Esophagus squamous epithelium (tissue), 5 donors: ENCODE measurements at places on chromosomes 4 and X. TPM values are rescaled to one million over a fixed set of nuclear protein-coding genes. Genes with fewer than 3 reads are reported as not detected.

GRCh38 chr4:133096972-133097371, 52.1 kb upstream of the PCDH10 start:
- no peak for DNase-seq

Gene YIPF7
- not detected for total RNA-seq

DNA sequence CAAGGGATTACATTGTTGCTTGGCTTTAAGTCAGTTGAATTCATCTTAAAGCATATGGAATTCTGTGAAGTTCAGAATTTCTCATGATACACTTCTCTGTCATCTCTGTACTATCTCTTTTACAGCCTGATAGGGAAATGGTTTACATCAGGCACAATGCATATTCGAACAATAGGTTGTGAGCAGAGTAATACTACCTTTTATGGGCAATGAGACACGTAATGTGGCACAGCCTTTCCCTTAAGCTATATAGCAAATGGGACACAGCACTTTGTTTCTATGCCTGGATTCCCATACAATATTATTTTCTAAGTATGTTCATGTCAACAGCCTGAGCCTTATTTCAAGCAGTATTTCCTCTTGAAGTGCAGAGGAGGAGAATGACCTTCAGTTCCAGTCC, 58.4 kb downstream of the SYNPO2 start:
- DNase-seq = no peak

DNA sequence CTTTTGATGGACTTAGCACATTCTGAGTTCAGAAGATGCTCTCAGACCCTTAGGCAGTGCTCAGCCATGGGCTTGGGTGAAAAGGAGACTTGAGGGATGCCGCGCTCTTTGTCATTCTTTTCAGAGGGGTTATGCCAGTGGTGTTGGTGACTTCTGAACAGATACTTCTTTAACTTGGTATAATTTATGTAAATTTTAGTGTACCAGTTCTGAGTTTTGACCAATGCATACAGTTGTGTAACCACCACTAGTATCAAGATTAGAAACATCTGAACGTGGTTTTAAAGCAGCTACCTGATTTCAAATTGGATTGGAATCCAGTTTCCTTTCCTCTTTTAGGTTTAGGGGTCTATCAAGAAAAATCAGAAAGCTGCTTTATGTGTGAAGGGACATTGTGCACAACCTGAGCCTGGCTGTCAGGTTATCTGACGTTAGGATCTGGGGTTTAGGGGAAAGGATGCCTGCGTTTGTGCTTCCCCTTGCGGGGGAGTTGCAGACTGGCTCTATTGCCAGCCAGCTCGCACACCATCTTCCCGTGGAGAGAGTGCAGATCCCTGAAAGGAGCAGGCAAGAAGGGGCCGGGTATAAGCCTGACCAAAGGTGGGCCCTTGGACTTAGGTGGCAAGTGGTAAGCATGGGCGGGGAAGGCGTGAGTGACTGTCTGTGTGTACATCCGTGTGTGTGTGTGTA, 19.0 kb downstream of the SMS start:
- no peak for DNase-seq

GRCh38 chr4:127249066-127249766, 383.5 kb upstream of the INTU start:
- no peak for DNase-seq

GRCh38 chr4:71261633-71262121, 77.1 kb upstream of the SLC4A4 start:
- no peak for DNase-seq

- DNase-seq = no peak
These were observed 10.5 kb upstream of the ENPP6 start for GRCh38 chr4:184228056-184228705.

GRCh38 chr4:135185256-135185655, 983.7 kb upstream of the PABPC4L start:
- DNase-seq = no peak

DNA sequence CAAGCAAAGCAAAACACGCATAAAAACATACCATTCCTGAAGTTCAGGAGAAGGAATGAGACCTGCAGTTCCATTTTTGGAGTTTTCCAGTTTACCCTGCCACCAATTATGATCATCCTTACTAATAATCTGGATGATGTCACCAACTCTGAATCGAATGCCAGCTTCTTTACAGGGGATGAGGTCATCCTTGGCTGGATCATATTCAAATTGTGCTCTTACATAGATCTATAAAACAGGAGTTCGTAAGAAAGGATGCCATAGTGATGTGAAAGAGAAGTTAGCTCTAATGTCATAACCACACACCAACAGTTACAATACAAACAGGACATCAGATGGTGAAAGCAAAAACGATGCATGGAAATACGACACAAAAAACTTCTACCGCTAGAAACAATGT, 106.5 kb downstream of the NYX start:
- no peak for DNase-seq

Gene INTU
- total RNA-seq = 11.4 TPM

DNA sequence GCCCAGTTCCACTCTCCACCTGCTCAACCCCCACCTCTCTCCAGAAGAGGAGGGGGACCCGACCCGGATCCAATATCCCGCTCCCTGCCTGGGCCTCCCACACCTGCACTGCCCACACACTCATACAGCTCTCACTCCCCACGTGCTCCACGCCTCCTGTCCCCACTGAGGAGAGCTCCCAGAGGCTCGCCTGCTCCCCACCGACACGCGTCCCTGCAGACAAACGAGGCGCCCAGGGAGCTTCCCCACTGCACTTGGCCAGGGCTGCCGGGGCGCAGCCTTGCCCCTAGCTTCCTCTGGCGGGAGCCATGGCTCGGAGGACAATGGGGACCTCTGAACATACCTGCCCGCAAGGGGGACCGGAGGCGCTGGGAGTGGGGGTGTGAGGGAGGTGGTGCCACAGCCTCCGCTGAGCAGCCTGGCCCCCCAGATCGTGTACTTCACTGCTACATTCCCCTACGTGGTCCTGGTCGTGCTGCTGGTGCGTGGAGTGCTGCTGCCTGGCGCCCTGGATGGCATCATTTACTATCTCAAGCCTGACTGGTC, 5.0 kb downstream of the SLC6A8 start:
- no peak for DNase-seq

DNA sequence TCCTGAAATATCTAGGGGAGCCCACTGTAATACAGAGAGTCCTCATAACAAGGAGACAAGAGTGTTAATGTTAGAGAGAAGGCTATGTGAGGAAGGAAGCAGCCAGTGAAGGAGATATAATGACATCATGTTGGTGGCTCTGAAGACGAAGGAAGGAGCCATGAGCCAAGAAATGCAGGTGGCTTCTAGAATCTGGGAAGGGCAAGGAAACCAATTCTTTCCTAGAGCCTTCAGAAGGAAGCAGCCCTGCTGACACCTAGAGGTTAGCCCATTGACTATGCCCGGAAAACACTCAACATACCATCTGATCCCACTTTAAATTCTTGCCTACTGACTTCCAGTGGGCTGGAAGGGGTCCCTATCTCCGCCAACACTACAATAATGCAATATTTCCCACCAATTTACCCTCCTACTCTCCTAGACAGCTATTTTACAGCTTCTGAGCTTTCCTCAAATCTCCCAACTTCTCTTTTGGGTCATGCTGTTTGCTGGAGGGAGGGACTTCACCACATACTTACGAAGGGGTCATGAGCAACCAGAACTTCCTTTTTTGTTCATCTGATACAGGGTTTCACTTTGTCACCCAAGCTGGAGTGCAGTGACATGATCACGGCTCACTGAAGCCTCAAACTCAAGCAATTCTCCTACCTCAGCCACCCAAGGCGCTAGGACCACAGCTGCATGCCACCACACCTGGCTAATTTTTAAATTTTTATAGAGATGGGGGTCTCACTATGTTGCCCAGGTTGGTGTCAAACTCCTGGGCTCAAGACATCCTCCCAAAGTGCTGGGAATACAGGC, 25.2 kb upstream of the G3BP2 start:
- no peak for DNase-seq

Gene BEX4
- 7.6 TPM for total RNA-seq

Gene HS6ST2
- 6.3 TPM for total RNA-seq
